Fibroblast of skin of abdomen (primary cell): ENCODE measurements at places on chromosomes 6 and 20.
A peak's percentile ranks its signal among the peaks of the same experiment; 100 is the strongest.

DNA sequence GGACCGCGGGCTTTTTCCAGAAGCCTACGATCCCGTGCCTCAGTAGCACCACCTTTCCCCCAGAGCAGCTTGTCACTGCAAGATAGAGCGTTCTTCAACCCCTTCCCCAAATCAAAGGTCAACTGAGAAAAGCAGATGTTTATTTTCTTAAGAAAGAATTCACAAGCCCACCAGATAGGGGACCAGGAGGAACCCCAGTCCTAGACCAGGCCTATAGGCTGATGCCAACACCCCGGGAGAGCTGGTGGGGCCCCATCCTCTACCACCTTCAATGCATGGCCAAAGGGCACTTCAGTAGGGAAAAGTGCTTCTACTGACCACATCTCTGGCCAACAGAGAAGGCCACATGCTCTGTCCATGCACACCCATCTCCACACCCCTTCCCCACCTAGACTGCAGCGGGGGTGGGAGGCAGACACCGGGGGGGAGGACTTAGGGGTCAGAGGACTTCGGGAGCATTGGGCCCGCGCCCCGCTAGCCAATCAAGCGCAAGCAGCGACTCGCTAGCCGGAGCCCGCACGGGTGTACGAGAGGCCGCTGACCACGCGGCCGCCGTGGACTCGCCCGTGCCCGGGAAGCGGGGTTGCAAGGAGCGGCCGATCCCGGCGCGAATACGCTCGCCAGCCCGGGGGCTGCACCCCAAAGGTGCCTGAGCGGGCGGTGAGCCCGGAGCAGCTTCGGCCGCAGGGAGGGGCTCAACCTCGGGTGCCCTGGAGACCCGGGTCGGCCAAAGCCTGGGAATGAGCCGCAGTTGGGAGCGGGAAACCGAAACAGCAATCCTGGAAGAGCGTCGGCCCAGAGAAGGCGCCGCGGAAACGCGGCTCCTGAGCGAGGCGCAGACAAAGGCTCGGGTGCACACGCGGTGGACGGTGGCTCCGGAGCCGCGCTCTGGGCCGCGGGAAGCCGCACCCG is 2.8 kb downstream of the PDE10A start:
- no peak for DNase-seq

DNA sequence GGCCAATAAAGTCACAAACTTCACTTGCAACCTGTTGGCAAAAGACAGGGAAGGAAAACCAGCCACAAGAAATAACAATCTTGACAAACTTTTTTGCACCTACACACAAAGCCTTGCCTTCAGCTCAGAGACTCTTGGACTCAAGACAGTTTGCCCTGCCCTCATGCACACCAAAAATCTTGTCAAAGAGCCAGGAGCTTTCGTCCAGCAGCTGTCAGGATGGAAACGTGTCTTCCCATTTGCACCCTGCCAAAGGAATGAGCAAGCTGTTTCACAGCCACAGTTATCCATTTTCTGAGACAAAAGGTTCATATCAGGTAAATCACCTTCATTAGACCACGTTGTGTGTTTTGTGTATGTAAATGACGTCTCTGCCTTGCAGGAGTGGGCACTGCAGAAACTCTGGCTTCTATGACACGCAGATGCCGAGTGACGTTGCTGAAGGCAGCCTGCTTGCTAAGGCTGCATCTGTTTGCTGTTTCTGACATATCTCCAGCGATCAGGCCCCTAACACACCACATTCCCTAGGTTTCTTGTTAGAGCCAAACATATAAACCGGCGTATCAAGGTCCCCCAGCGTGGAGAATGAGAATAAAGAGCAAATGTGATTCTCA is 193.4 kb downstream of the SYNDIG1 start:
- DNase-seq = peak; percentile 28

DNA sequence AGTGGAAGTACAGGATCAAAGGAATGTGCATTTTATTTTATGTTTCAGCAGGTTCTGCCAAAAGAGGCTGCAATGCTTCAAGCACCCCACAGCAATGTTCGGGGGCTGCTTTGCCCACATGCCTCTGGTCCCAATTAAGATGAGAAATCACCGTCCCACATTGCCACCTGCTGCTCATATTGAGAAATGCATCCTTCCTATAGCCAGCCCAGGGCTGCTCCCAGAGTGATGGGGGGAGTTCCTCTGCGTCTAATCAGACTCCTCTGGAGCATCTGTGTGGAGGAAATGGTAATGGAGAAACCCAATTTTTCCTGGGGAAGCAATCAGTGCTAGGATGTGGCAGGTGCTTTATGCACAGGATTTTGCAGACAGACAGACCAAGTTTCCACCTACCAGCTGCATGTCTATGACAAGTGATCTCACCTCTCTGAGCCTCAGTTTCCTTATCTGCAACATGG is 33.7 kb downstream of the PTGIS start:
- peak; percentile 58 for DNase-seq

- DNase-seq = no peak
Observed at GRCh38 chr6:31723980-31724691, 963 bp downstream of the MPIG6B start.

- no peak for DNase-seq
Observed at GRCh38 chr6:75382634-75382900, 98.0 kb upstream of the TMEM30A start.

- DNase-seq = no peak
Observed at GRCh38 chr6:17002123-17002522, 99.7 kb upstream of the STMND1 start.

- no peak for DNase-seq
Observed at GRCh38 chr20:5729348-5729747, 20.9 kb upstream of the SHLD1 start.

DNA sequence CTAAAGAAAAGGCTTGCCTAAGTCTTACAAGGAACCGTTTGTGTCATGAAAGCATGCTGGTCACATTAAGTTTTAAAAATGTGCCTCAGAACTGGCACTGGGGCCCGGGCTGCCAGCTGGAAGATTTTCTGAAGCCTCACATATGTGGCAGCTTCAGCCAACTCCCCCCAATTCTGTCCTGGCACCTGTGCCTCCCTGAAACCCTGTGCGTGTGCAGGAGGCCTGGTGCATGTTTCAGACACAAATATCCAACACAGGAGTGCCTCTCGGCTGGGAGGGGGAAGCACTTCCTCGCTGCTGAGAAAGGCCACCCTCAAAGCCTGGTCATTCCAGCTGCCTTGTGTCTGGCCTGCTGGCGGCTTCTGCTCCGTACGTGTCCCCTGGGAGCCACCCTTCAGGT is 188.5 kb upstream of the SNX9 start:
- no peak for DNase-seq

GRCh38 chr20:46624946-46625345 is 26.3 kb downstream of the SLC13A3 start:
- no peak for DNase-seq
